Mucosa of gallbladder (tissue), 1 donor: ENCODE measurements at places on chromosomes 1 and 21.

- peak; percentile 69 for DNase-seq
Observed at GRCh38 chr1:220300442-220301121, 28.3 kb upstream of the RAB3GAP2 start.

DNA sequence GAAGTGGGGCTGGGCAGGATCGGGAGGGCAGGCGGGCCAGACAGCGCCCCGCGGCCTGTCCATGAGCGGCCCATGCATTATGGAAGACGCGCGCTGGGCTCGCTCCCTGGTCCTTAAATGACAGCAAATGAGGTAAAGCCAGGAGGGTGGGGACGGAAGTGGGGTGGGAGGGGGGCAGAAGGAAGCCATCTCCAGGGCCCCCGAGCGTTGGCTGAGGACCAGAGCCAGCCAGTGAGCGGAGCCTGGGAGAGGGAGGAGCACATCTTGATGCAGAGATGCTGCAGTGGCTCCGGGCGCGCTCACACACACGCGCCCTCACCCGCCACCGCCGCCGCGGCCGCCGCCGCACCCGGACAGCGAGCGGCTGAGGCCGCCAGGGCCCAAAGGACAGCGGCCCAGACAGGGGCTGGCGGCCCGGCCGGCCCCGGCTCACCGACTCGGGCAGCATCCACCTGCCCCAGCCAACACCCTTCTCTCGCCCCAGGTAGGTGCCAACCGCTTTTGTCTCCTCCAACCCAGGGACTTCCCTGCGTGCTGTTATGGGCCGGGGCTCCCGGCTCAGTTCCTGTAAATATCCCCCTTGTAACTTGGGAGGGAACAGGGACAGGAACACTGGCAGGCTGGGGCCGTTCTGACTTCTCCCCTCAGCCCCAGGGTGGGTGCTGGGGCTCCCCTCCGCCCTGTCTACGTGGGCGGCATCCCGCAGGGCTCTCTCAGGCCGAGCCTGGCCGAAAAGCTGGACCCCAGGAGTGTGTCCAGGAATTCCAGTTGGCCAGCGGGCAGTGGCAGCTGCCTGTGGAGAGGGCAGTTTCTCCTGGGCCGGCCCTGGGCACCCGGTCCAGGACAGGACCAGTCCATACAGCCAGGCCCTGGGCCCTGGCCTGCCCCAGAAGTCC is at the start of gene CNTN2:
Gene CNTN2 (plus strand): TSS at position 302 of the 896 bp plus-strand sequence. CDS start 9,974 bp downstream, outside the sequence.
- no peak for DNase-seq

- DNase-seq = no peak
Observed at GRCh38 chr1:92458146-92458545, 28.6 kb downstream of the GFI1 start.

GRCh38 chr1:32491386-32491785 is 26.5 kb downstream of the ZBTB8B start:
- DNase-seq = no peak

GRCh38 chr1:99986656-99987225 is 16.9 kb downstream of the SLC35A3 start:
- DNase-seq = no peak

GRCh38 chr1:219177363-219177762 is 3.7 kb downstream of the LYPLAL1 start:
- no peak for DNase-seq

DNA sequence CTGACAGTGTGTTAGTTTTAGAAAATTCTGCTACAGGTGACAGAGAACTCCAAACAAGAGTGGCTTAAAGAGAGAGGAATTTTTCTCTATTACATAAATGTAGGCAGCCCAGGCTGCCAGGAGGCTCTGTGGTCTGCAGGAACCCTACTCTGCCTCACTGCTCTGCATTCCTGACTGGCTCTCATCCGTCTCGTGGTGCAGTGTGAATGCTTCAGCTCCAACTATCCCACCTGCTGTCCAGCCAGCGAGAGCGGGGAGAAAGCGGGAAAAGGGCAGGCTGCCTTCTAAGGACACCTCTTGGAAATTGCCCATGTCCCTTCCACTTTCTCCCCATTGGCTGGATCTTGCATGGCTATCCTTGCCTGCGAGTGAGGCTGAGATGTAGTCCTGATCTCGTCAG is 131.3 kb downstream of the PEX14 start:
- no peak for DNase-seq

- peak; percentile 47 for DNase-seq
Observed at GRCh38 chr1:39960431-39960958, 5.5 kb downstream of the MFSD2A start.

- DNase-seq = no peak
Observed at GRCh38 chr1:23217421-23218115, at the start of gene HTR1D. TSS of gene HTR1D (minus strand) at chr1:23217502. CDS start at chr1:23194219, 23,283 bp downstream.

GRCh38 chr1:157107702-157108101 is 8.1 kb upstream of the ETV3L start:
- no peak for DNase-seq

GRCh38 chr1:17672226-17672625 is 82.9 kb upstream of the ACTL8 start:
- DNase-seq = no peak

GRCh38 chr1:206925106-206925736 is 3.5 kb upstream of the FCMR start:
- DNase-seq = peak; percentile 61

GRCh38 chr1:156711011-156711817 is 5.8 kb upstream of the CRABP2 start:
- no peak for DNase-seq

GRCh38 chr1:163933437-163933836 is 611.7 kb downstream of the NUF2 start:
- DNase-seq = no peak

DNA sequence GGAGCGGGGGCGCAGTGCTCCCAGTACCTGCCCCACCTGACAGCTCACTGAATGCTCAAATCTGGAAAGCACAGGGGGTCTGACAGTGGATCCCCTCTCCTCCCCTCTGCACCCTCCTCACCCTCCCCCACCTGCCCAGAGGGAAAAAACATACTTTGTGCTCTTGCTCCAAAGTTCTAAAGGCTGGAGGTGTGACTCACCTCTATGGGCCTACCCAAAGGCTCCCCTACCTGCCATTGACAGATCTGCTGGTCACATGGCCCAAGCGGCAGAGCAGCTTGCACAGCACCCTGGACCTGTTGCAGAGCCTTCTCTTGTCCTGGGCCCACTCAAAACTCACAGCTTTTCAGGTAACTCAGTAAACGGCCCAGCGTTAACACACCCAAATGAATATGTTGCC is 55.7 kb downstream of the ADSS2 start:
- DNase-seq = no peak

DNA sequence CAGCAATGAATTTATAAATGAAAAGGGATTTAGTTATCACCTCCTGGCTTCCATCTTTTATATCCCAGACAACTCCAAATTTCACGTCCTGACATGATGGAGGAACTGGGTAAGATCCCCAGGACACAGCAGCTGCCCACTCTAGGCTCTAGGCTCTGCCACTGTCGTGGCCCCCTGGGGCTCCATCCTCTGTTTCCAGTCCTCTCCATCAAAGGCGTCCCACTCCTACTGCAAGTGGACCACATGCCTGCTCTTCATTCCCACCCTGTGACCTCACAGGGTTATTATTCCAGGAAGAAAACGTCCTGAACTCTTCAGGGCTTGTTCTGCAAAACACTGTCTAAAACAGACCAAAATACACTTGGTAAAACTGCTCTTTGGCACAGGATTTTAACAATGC is 11.9 kb downstream of the URB1 start:
- DNase-seq = no peak

- no peak for DNase-seq
Observed at GRCh38 chr1:108192581-108192980, 7.6 kb downstream of the SLC25A24 start.

GRCh38 chr1:169127305-169127704 is 20.8 kb downstream of the ATP1B1 start:
- DNase-seq = no peak

- no peak for DNase-seq
Observed at GRCh38 chr1:115726161-115726560, 42.4 kb downstream of the CASQ2 start.

DNA sequence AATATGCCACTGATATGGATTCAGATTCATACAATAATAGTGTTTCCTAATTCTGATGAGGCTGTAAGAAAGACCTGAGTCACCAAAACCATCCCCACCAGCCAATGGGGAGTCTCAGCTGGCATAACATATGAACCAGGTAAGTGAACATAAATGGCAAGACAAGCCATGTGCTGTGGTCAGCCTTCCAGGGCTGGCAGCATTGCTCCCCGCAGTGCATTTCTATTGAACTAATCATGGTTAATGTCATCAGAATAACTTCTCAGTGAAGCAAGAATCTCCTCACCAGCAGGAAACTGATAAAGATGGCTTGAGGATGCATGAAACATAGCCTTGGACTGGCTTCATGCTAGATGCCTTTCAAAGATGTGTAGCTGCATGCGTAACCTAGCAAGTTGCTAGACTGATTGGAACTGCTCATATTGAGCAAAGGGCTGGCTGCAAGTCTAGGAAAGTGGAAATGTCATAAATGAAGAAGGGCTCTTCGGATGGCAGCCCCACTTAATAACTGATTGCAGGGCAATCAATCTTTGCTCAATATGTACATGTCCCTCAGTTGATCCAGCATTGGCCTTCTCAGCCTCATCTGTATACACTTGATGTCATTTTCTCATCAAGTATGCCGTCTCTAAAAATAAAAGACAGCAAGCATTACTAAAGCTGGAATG is 88.0 kb downstream of the NTNG1 start:
- no peak for DNase-seq

DNA sequence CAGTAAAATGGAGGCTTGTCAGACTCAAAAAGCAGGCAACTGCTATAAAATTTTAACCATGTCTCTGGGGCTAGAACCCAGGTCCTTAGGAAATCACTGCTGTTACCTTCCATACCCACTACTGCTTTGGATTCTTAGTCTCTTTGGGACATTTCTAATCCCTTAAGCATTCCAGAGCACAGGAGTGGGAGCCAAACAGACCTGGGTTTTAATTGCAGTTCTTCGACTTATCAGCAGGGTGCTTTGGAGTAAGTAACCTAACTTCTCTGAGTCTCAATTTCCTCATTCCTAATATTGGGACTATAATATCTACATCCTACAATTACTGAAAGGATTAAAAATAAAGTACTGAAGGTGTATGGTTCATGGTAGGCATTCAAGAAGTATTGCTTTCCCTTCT is 161.0 kb upstream of the BEND5 start:
- DNase-seq = no peak

DNA sequence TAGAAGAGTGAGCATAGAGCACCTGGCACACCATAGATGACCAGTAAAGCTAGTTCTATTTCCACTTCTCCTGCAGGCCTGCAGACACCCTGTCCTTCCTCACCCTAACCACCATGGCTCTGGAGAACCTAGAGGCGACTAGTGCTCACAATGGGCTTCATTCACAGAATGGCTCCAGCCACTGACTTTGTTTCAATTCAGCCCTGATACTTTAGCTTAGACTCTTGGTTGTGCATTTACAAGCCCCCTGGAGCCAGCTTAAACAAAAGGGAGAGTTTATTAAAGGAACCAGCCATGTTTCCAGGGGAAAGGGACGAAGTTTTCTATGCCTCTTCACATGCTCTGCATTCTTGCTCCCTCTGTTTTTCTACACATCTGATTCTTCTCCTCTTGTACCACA is 123.7 kb downstream of the NAV1 start:
- DNase-seq = no peak

DNA sequence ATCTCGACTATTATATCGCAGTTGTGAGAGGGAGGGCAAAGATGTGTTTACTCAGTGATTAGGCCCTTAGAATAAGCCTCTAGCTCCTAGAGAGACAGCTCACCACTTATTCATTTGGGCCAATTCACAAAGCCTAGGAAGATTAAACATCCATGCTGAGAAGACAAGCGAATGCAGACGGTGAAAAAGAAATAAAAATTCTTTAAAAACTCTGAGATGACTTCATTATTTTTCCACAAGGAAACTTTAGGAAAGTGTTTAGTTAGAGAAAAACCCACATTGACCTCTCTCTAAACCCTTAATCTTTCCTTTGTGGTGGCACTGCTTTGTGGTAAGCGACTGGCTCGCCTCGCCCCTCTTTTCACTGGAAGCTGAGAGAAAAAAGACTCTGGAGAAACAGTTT is 146.8 kb upstream of the DMRTA2 start:
- no peak for DNase-seq

GRCh38 chr1:179767996-179768395 is 24.9 kb downstream of the FAM163A start:
- DNase-seq = no peak

- no peak for DNase-seq
Observed at GRCh38 chr1:159171688-159172501, 480 bp downstream of the CADM3 start.

DNA sequence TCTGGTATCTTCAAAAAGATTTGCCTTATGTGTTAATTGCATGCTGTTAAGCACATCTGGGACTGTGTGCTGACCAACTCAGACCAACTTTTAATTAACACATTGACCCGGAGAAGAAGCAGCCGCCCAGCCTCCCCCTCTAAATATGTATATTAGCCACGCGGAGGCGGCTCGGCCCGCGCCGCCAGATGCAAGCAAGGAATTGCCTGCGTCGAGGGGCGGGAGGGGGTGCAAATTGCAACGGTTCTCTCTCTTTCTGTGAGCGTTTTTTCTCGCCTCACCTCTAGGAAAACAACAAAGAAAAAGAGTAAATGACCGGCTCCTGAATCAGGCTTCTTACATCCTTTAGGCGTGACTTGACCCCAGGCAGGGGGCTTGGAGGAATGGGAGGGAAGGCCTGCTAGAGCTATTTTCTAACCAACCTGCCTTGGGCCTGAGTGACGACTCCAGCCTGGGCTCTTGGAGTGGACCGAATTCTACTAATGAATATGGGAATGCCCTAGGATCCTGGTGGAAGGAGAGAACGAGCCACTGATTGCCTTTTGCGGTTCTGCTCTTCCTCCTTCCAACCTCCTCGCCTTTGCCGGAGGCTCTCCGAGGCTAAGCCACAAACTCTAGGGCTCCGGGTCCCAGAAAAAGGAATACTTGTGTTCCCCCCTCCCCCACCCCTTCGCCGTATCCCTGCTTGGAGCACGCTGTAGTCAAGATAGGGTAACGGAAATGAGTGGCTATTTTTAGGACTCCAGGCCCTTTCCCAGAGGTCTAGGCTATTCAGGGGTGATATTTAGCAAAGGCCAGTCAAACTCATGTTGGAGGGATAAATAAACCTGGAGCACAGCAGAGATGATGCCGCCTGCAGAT is 417.0 kb upstream of the ESRRG start:
- DNase-seq = no peak

- DNase-seq = no peak
Observed at GRCh38 chr1:245453541-245453940, 298.8 kb downstream of the KIF26B start.

DNA sequence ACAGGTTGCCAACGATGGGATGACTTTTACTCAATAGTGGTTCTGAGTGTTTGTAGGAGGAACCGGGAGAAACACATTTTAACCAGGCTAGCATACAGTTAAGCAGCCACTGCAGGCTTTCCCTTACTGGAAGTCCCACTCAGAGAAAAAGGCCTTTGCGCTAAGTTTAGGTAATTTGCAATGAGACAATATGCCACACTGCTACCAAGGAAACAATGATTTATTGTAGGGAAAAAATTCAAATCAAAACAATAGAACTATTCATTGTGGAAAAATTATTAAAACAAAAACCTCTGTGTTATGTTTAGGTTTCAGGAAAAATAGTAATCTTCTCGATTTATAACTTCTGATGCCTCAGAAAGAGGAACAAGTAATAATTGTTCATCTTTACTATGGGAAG is 51.4 kb upstream of the CR2 start:
- no peak for DNase-seq
